Anterior cingulate cortex (tissue), 58 donors: ENCODE measurements at places on chromosomes 4 and X.

DNA sequence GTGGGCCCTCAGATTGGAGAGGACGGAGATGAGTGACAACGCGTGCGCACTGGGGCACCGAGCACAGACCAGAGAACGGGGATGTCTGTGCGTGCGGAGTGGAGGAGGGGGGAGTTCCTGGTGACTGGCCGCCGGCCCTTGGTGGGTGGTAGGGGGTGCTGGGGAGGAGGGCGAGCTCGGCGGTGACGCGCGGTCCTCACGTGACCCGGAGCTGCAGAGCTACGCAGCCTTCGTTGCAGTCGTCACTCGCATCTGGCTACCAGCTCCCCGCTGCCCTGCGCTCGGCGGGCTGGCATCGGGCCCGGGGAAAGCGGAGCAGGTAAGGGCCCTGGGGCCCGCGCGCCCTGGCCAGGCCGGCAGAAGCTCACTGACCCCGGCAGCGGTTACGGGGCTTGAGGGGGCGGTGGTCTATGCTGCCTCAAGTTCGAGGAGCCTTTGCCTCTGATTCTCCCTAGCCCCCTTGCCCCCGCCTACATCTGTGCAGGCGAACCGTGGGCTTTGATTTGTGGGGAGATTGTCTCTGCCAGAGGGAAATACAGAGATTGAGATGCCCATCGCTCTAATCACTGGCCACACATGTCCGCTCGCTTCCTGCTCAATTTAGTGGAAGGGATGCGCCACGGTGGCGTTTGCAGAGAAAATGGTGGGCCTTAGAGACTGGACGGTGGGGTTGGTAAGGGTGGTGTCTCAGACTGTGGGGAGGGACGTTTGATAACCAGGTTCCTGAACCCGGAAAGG is at the start of gene ARMCX4:
Gene ARMCX4, plus strand, starts transcription at position 245 of the 738 bp plus-strand sequence. CDS start 3,134 bp downstream, outside the sequence.
- peak; percentile 76 for DNase-seq

DNA sequence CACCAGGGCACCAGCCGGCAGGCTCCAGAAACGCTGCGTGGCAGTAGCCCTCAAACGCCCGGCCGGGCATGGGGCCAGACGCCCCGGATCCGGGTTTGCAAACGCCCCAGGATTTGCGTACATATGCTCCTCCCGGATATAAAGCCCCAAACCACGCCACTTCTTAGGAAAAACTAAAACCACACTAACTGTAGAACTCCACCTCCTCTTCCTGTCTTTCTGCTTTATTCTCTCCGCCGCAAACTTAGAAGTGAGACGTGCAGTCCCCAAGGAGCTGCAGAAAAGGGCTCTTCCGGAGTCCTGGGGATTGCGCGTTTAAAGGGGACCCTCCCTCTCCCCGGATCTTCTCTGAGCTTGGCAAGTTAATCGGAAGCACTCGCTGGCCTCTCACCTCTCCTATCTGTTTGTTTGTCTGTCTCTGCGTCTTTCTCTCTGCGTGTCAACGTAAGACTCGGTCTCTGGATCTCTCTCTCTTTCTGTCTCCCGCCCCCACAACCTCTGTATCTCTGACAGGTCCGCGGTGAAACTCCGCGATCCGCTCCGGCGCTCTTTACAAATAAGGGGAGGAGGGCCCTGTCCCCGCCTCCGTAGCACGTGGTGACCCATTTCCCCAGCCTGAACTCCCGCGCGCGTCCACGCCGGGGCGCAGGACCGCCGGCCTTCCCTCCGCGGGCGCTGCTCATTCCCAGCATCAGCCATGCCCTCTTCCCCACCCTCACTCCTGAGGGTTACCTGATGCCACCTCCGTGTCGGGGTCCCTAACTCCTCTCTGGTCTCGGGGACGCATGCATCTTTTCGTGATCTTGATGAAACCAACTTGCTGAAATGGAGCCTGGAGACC is at the start of gene SLC39A8:
Gene SLC39A8, minus strand, starts transcription at position 529 of the 841 bp plus-strand sequence. CDS start 820 bp downstream, outside the sequence.
- DNase-seq, result peak; percentile 54

DNA sequence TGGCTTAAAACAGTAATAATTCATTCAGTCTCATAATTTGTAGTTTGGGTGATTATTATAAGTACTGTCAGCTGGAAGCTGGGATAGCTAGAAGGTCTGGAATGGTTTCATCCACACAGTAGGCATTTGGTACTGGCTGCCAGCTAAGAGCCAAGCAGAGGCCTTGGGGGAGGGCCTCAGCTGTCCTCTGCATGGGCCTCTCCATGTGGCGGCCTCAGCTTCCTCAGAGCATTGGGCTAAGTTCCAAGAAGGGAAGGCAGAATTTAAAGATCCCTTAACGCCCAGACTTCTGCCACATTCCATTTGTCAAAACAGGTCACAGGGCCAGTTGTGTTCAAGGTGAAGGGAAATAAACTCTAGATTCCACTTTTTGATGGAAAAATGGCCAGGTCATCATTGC is 93.3 kb downstream of the NEUROG2 start:
- DNase-seq, result no peak

DNA sequence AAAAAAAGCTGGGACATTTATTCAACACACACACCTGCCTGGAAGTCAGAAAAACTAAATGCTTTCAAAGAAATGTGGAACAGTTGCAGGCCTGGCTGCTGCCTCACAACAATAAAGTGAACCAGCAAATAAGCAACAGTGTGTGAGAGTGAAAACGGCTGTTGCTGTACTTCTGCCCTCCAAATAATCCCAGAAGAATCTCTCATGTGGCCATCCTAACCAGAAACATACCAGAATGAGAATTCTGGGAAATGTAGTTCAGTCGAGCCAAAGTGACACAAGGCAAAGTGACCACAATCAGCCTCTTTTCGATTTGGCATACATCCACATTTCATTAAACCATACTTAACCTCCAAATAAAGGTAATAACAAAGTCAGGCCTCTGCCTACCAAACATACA is 204.5 kb downstream of the SLC7A11 start:
- DNase-seq, result no peak

GRCh38 chrX:7614616-7615015 is 228.4 kb upstream of the VCX start:
- DNase-seq, result no peak

- no peak for DNase-seq
Observed at GRCh38 chr4:38621028-38621684, 42.8 kb upstream of the KLF3 start.

DNA sequence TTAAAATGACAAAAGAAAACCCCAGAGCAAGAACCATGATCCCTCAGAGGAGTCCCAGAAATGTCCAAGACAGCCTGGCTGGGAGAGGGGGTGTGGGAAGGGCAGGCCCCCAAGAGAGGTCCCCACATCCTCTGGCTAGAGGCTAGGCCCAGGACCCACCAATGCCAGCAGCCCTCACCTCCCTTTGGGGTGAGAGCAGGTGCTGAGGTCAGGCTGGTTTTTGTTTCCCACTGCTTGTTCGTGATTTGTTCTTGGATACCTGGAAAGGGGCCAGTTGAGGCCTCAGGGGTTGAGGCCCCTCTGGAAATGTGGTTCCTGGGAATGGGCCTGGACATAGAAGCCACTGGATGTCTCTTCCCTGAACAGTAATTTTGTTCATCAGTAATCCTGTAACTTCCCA is 2.3 kb upstream of the GRSF1 start:
- DNase-seq, result no peak

- DNase-seq, result no peak
Observed at GRCh38 chr4:20829617-20830357, 129.5 kb downstream of the PACRGL start.

- DNase-seq, result no peak
Observed at GRCh38 chr4:11611868-11612267, 183.2 kb upstream of the HS3ST1 start.

GRCh38 chr4:87654487-87655044 is 4.5 kb downstream of the DMP1 start:
- no peak for DNase-seq

GRCh38 chrX:142312591-142312990 is 107.5 kb upstream of the MAGEC2 start:
- DNase-seq, result no peak

GRCh38 chr4:66562276-66562806 is 892.1 kb upstream of the EPHA5 start:
- no peak for DNase-seq

DNA sequence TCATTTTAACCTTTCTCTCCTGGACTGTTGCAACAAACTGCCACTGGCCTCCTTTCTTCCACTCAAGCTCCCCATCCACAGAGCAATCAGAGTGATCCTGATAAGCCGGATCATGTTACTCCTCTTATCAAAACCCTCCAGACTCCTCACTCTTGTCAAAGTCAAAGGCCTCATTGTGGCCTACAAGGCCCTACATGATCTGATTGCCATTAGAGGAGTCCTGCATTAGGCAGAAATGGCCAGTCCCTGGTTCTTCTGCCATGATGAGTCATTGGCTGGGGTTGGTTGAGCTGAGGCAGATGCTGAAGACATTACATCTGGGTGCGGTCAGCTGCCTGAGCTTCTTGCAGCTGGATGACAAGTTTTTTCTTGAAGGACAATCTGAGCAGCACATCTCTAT is 32.7 kb upstream of the CASK start:
- DNase-seq, result no peak

DNA sequence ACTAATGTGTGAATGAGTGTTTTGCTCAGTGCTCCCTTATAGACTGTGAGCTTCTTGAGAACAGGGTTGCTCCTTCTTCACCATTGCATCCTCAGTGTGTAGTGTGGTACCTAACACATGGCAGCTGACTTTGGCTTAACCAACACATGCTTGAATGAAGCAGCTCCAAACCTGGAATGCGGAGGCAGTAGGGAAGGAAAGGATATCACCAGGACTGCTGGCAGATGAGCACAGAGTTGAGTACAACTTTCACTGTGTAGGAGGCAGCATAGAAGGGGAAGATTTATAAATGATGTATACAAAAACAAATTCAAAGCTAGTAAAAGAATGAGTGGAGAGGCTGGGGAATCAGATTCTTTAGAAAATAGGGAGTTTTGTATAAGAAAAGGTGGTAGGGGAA is 174.3 kb downstream of the SLIT2 start:
- DNase-seq, result no peak

DNA sequence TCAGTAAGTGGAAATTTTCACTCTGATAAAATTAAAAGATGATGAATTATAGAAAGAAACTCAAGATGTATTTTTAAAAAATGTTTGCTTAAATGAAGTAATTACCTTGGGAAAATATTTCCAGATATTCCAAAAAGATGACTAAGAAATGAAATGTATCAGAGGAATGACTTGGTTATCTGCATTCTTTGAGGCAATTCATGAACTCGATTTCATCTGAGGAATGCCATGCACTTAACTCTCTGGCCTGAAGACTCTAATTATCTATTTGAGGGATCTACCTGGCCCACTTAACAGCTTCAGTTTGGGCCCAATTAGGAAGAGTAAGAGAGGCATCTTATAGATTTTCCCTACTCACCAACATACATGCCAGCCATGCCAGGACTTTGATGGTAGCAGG is 182.3 kb downstream of the INPP4B start:
- DNase-seq, result no peak

DNA sequence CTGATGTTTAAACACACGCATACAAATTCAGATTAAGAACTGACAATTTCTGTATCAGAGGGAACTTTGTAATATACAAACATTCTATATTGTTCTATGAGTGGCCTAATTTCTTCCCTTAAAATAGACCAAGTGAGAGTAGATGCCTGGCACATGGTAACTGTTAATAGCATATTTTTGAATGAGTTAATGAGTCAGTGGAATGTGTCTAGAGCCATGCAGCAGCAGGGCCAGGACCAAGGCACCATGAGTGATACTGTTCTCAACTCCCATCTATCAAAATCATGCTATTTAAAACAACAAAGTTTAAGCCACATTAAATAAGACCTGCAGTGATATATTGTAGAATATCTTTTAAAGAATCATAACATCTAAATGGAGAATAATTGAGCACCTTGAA is 98.3 kb downstream of the ARHGAP24 start:
- DNase-seq, result no peak

- peak; percentile 13 for DNase-seq
Observed at GRCh38 chrX:150372280-150372679, 9.2 kb downstream of the MAMLD1 start.

DNA sequence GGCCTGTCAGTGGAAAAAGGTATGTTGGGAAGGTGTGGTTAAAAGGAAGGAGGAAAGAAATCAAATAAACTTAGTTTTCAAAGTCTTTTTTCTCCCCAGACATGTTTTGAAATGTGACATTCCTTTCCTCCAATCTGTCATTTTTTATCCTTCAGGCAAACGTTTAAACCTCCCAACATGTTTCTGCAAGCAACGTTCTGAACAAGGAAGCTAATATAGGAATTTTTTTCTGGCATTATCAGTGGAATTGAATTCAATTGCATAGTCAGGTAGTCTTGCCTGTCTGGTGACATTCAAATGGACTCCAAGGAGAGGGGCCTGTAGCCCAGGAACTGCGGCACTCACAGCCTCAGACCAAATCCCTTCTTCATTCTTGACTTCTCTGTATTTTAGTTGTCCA is 30.0 kb upstream of the RASSF6 start:
- DNase-seq, result no peak

DNA sequence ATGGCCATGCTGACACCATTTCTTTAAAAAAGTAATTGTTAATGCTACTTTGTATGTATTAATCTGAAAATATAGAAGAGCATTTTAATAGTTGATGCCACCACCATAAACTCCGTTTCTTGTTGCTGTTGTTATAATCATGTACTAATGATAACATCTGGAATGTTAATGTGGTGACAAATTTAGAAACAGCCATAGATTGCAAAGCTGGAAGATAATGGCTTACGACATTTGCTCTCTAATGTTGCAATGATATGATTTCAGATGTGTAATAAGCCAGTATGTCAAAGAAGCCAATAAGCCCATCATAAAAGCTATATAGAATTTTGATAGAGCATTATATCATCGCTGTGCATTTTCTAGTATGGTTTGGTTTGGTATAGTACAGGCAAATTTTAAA is 579.4 kb upstream of the ZFP42 start:
- no peak for DNase-seq

DNA sequence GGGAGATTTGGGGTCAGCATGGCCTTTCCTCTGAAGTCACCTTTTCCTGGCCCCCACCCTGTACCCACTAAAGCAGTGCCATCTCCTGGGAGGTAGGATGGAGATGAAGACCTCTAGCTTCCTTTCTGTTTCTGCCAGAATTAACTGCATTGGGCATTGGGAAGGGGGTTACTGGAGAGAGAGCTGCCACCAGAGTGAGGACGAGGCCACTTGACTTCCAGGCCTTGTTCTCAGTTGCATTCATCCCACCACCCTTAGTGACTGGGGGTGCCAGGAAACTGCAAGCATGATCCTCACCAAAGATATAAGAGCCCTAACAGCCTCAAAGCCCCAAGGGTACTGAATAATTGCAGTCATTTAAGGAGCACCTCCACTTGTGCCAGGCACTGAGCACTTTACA is 15.8 kb downstream of the SASH3 start:
- no peak for DNase-seq

DNA sequence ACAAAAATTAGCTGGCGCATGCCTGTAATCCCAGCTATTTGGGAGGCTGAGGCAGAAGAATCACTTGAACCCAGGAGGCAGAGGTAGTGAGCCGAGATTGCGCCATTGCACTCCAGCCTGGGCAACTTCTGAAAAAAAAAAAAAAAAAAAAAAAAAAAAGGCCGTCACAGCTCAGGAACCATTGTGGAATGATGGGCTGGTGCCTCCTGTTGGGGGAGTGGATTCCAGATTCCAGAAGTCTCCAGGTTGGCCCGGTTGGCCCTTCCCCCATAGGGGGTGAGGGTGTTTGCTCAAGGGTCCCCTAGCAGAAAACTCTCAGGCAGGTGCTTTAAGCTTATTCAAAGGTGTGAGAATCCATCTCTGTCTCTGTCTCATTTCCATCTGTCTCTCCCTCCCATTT is 11.5 kb downstream of the SH3TC1 start:
- no peak for DNase-seq
